ENCODE measurements at places on chromosomes 16 and 17.

- no peaks in the 10 kb centered on the region for H3K4me1 ChIP-seq
- peaks cover 80% of the 10 kb centered on the region for H3K27me3 ChIP-seq
- no peak overlapping the region for H3K4me3 ChIP-seq
- DNase-seq = no peak
These were observed 10.1 kb upstream of the PRM1 start for GRCh38 chr16:11291091-11291703.

DNA sequence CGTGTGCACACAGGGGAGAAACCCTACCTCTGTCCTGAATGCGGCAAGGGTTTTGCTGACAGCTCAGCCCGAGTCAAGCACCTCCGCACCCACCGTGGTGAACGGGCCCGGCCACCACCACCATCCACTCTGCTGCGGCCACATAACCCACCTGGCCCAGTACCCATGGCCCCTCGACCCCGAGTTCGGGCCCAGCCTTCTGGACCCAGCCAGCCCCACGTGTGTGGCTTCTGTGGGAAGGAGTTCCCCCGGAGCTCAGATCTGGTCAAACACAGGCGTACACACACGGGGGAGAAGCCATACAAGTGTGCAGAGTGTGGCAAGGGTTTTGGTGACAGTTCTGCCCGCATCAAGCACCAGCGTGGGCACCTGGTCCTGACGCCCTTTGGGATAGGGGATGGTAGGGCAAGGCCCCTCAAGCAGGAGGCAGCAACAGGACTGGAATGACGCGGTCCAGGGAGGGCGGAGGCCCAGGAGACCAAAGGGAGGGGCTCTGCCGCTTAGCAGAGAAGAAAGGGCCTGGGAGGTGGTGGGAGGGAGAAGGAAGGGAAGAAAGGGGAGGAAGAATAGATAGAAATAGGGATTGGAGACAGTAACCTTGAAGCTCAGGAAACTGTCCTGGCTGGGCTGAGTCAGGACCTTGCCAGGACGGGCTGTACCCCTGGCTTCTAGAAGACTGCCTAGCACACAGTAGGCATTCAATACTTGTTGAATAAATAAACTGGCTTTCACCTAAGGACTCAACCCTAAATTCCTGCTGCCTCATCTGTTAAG lies 3.6 kb downstream of the ZNF48 start:
- peak overlapping the region; percentile 87 for H3K4me3 ChIP-seq
- peak overlapping the region; percentile 72 for H3K27ac ChIP-seq

GRCh38 chr16:72277749-72278148 lies 105.8 kb upstream of the PMFBP1 start:
- no peak overlapping the region for H3K27ac ChIP-seq
- no peaks in the 10 kb centered on the region for H3K27me3 ChIP-seq
- no peaks in the 10 kb centered on the region for H3K36me3 ChIP-seq
- H3K4me3 ChIP-seq = no peak overlapping the region
- no peaks in the 10 kb centered on the region for H3K4me1 ChIP-seq

GRCh38 chr16:85670840-85671239 lies 17.9 kb downstream of the GINS2 start:
- no peak overlapping the region for H3K4me3 ChIP-seq
- H3K27ac ChIP-seq = peak overlapping the region; percentile 29
- DNase-seq = no peak
- H3K36me3 ChIP-seq = peaks cover 81% of the 10 kb centered on the region
- no peaks in the 10 kb centered on the region for H3K27me3 ChIP-seq

DNA sequence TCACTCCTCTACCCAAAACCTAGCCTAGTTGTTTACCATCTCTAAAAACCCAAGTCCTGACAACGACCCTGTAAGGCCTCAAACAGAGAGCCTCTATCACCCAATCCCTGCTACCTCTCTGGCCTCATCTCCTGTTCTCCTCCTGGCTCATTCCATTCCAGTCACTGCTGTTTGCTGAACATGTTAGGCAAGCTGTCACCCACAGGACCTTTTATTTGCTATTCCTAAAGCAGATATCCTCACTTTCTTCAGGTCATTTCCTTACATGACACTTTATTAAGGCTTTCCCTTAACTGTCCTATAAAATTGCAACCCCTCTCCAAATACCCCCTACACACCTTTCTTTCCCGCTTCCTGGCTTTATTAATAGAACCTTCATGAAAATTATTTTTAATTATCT lies 85.1 kb downstream of the KANSL1 start:
- H3K4me1 ChIP-seq = peaks cover 60% of the 10 kb centered on the region
- H3K4me3 ChIP-seq = no peak overlapping the region
- DNase-seq = no peak
- peaks cover 3% of the 10 kb centered on the region for H3K36me3 ChIP-seq
- H3K27me3 ChIP-seq = no peaks in the 10 kb centered on the region
- peak overlapping the region; percentile 70 for H3K27ac ChIP-seq

- no peaks in the 10 kb centered on the region for H3K27me3 ChIP-seq
- H3K36me3 ChIP-seq = no peaks in the 10 kb centered on the region
- no peak overlapping the region for H3K4me3 ChIP-seq
- H3K27ac ChIP-seq = no peak overlapping the region
These were observed 17.2 kb downstream of the GINS3 start for GRCh38 chr16:58409316-58409973.

GRCh38 chr16:69338557-69339288 lies 641 bp downstream of the COG8 start:
- peaks cover 48% of the 10 kb centered on the region for H3K36me3 ChIP-seq
- H3K4me3 ChIP-seq = peak overlapping the region; percentile 99
- peak overlapping the region; percentile 97 for H3K27ac ChIP-seq
- DNase-seq = no peak

DNA sequence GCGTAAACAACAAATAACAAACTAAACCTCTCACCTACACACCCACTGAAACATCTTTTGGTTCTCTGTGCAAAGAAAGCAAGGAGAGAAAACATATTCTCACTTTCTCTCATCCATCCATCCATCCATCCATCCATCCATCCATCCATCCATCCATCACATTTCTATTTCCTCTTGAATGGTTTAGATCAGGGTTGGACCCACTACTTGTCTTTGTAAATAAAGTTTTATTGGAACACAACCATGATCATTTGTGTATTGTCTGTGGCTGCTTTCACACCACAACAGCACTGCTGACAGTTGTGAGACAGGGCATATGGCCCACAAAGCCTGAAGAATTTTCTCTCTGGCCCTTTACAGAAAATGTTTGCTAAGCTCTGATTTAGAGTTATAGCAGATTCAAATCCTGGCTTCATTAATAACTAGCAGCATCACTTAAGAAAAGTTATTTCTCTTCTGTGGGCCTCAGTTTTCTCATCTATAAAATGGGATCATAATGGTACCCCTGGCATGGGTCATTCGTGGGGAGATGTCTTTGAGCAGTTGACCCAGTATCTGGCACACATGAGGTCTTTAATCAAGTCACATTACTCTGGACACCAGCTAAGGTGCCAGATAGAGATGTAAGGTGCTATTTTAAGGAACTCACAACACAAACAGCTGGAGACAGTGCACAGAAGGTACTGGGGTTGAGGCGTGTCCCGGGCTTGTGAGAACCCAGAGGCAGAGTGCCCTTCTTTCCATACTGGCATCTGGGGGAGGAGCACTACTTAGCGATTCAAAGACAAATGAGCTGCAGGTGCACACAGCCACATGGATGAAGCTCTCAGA lies 146.3 kb downstream of the CMIP start:
- no peaks in the 10 kb centered on the region for H3K27me3 ChIP-seq
- no peak overlapping the region for H3K4me3 ChIP-seq
- H3K4me1 ChIP-seq = peaks cover 45% of the 10 kb centered on the region
- no peak for DNase-seq
- peak overlapping the region; percentile 75 for H3K27ac ChIP-seq

DNA sequence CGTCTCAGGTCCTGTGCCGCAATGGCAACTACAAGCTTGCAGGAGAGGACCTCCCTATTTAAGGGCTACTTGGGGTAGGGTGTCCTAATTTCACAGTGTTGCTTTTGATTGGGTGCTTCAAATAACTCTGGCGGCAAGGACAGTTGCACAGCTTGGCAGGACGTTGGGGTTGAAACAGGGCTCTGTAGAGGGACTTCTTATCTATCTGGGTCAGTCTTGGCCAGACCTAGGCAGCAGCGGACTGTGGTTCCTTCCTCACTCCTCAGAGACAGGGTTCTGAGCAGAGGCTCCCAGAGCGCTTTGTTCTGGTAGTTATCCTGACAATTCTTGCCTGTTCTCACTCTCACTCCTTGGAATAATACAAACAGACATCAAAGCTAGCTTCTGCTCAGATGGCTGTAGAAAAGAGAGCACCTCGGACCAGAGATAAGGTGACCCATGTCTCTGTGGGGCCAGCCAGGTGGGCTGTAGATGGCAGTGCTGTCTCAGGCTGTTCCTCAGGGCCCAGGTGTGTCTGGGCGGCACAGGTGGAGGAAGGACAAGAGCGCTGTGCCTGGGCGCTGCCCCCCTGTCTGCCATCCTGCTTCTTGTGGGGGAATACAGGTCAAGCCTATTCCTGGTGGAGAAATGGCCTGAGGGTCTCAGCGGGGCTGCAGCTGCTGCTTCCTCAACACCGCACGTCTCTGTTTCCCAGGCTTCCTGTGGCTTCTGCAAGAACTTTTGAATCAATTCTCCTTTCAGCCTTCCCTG lies 61.0 kb downstream of the PLD6 start:
- no peak overlapping the region for H3K4me3 ChIP-seq
- peaks cover 41% of the 10 kb centered on the region for H3K36me3 ChIP-seq
- no peak for DNase-seq
- H3K27ac ChIP-seq = peak overlapping the region; percentile 55
- H3K27me3 ChIP-seq = no peaks in the 10 kb centered on the region

DNA sequence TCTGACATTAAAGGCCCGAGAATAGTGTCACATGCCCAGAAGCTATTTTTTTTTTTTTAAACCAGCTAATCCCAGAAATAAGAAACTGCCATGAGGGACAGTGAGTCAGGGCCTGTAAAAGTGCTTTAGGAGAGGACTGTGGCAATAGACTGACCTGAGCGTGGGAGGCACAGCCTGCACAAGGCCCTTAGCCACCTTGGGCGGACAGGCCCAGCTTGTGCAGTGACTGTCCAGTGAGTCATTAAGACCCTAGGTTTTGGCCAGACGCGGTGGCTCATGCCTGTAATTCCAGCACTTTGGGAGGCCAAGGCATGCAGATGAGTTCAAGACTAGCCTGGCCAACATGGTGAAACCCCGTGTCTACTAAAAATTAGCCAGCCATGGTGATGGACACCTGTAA lies 343.0 kb upstream of the ZFHX3 start:
- H3K36me3 ChIP-seq = no peaks in the 10 kb centered on the region
- H3K4me3 ChIP-seq = no peak overlapping the region
- no peaks in the 10 kb centered on the region for H3K27me3 ChIP-seq
- no peak for DNase-seq

DNA sequence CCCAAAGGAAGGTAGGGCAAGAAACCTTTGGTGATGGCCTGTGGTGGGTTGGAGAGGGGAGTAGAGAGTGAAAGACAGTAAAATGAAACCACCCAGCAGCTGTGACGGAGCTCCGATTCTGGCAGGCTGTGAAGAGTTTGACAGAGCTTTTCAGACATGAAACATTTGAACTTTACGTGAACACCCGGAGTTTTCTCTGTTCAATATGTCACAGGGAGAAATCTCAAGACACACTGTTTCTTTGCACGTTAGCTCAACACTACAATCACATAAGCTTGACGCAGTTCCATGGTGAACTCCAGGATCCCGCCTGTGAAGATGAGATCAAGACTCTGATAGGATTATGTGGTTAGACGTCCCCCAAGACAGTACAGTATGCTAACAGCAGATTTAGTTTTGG lies 79.6 kb upstream of the CDH11 start:
- H3K36me3 ChIP-seq = no peaks in the 10 kb centered on the region
- H3K27me3 ChIP-seq = no peaks in the 10 kb centered on the region
- DNase-seq = no peak

GRCh38 chr17:29766796-29767327 lies 144.2 kb upstream of the CORO6 start:
- peaks cover 2% of the 10 kb centered on the region for H3K4me1 ChIP-seq
- no peaks in the 10 kb centered on the region for H3K27me3 ChIP-seq
- H3K36me3 ChIP-seq = peaks cover 2% of the 10 kb centered on the region
- no peak overlapping the region for H3K27ac ChIP-seq
- no peak overlapping the region for H3K4me3 ChIP-seq

DNA sequence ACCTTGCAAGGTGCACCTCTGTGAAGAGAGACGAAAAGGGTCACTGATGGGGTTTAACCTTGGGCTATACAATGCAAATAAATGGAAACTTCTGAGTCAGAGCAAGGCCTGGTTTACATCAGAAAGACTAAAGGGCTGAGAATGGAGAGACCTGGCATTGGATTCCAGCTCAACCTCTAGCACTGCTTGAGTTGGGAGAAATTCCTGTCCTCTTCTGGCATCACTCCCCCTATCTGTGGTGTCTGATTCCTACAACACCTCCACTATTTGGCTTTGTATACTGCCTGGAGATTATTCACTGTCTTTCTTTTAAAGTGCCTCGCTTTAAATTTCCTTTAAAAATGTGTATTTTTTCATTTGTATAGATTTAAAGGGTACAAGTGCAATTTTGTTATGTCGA lies 68.8 kb downstream of the GPR139 start:
- H3K4me1 ChIP-seq = no peaks in the 10 kb centered on the region
- H3K36me3 ChIP-seq = no peaks in the 10 kb centered on the region
- H3K4me3 ChIP-seq = no peak overlapping the region
- no peaks in the 10 kb centered on the region for H3K27me3 ChIP-seq

- peaks cover 27% of the 10 kb centered on the region for H3K27me3 ChIP-seq
- H3K27ac ChIP-seq = peak overlapping the region; percentile 25
- H3K4me3 ChIP-seq = peak overlapping the region; percentile 77
These were observed 166.8 kb downstream of the MAP2K6 start for GRCh38 chr17:69581061-69581961.

- H3K27ac ChIP-seq = no peak overlapping the region
- peaks cover 23% of the 10 kb centered on the region for H3K4me1 ChIP-seq
- H3K4me3 ChIP-seq = peak overlapping the region; percentile 2
- H3K27me3 ChIP-seq = peaks cover 24% of the 10 kb centered on the region
- peaks cover 3% of the 10 kb centered on the region for H3K36me3 ChIP-seq
These were observed 7.6 kb upstream of the PPP1R1B start for GRCh38 chr17:39618956-39619785.

- H3K4me3 ChIP-seq = no peak overlapping the region
- H3K27me3 ChIP-seq = peaks cover 37% of the 10 kb centered on the region
- H3K36me3 ChIP-seq = no peaks in the 10 kb centered on the region
- no peaks in the 10 kb centered on the region for H3K4me1 ChIP-seq
- DNase-seq = no peak
These were observed 22.2 kb downstream of the WSCD1 start for GRCh38 chr17:6092182-6092902.
